ENCODE measurements at places on chromosomes 7 and 10.

- DNase-seq, result no peak
Measured at GRCh38 chr10:12448340-12448728, 99.0 kb downstream of the CAMK1D start.

DNA sequence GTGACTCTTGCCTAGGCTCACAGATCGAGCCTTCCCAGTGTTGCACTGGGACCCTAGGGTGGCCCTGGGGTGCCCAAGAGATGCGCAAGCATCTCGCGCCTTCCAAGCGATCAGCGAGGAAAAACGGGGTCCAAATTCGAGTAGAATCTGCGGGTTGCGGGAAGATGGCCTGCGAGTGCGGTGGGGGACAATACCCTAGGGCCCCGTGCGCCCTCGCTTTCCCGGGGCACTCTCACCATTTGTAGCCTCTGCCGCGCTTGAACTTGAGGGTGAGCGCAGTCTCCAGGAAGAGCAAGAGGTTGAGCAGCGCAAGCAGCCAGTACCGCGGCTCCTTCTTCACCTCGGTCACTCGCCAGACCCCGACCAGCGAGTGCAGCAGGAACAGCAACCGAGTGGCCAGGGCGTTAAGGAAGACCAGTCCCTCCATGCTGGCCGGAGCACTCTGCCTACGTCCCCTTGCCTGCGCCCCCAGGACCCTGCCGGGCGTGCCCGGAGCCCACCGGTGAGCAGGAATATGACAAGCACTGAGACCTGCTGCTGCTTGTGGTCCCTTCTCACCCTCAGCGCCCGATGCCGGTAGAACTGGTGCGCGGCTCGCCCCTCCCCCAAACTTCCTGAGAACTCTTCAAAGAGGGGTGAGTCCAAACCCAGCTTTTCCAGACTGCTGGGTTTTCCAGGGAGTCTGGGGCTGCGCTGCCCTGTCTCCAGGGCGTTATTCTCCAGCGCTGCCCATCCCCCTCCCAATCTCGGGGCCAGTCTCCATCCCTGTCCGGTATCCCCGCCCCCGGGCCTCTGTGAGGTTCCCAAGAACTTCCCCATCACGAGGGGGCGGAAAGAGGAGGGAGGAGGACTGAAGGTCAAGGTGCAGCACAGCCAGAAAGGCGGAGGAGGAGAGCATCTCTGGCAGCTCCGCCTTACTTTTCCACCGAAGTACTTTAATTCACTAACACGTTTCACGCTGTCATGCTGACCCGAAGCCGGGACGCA, at the start of gene TMEM26:
TMEM26 (minus strand) TSS at position 727 of the 987 bp plus-strand sequence; CDS start at position 427, 300 bp downstream.
- peak; percentile 31 for DNase-seq

DNA sequence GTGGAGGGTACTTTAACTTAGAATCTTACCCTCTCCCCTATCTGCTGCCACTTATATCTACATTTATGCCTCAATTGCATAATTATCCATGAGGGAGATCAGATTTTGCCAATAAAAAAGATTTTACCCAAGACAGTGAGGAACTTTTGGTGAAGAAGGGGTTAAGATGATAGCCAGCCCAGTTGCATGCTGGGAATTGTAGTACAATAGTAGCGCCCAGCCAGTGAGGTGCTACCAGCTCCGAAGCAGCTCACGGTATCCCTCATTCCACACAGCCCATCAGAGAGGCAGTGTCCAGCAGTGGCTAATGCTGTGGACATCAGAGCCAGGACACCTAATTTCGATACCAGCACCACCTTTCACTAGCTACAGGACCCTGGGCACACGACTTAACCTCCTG, 5.9 kb upstream of the LGI1 start:
- no peak for DNase-seq

DNA sequence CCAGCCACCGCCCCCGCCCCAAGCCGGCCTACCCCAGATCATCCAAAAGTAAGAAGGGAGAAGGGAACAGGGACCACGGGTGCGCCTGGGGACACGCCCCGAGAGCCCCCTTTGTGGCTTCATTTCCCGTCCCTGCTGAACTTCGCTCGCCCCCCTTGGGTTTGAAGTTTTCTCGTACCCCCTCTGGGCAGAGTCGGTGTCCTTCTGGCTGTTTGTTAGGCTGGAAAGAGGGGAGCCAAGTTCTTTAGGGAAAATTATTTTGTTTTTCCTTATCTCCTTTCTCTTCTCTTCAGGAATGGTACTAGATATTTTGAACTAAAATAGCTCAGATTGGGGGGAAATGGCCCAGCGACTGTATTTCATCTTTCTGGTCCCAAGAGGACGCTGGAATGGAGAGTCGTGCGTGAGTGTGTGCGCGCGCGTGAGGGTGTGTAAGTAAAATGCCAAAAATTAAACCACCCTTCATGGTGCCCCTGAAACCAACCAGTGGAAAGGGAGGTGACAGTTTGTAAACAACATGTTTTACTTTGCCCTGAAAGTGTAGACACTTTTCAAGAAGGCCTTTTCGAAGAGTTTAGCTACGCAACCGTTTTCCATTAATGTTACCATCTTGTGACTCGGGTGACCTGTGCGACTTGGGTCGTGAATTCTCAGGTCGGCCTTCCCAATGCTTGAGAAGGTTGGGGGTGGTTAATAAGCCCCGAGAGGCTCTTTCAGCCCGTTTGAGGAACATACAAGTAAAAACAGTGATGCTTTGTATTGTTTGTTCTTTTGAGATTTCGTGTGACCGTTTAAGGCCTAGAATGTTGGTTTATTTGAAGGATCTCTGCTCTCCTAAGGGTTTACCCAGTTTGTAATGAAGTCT, 694 bp downstream of the RBM20 start:
- no peak for DNase-seq

- no peak for DNase-seq
Measured at GRCh38 chr10:76453997-76454396, 1022.6 kb downstream of the LRMDA start.

DNA sequence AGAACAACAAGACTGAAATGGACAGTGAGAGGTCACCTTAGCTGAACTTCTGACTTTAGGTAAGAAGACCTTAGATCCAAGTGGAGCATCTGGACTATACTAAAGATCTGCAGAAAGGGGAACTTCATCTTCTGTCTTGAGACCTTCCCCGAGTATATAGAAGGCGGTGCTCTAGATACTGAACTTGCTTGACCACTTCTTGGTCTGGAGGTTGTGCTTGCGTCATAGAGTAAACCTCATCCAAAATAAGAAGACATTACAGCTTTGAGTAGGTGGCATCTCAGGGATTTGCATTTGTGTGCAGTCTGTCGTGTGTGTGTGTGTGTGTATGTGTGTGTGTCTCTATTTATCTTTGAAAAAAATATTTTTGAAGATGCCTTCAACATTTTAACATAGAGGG, 157.5 kb downstream of the CHN2 start:
- DNase-seq, result no peak

GRCh38 chr10:63518690-63519288, 2.4 kb upstream of the REEP3 start:
- DNase-seq, result no peak
